Right cardiac atrium (tissue), 5 donors: ENCODE measurements at places on chromosomes 1 and 21. TPM values are rescaled to one million over a fixed set of nuclear protein-coding genes. Genes with fewer than 3 reads are reported as not detected.

AIRE gene
- not detected for total RNA-seq

OR10Z1 gene
- not detected for total RNA-seq

HPDL gene
- total RNA-seq, result not detected

SLC19A1 gene
- total RNA-seq, result 2.3 TPM

DNASE2B gene
- not detected for total RNA-seq

GJA5 gene
- total RNA-seq, result 133 TPM

SPRR2E gene
- total RNA-seq, result not detected

S100A3 gene
- 0.93 TPM for total RNA-seq

LCE1D gene
- total RNA-seq, result not detected

CELA3B gene
- 0.53 TPM for total RNA-seq

S100A12 gene
- total RNA-seq, result 2.6 TPM
